ENCODE measurements at places on chromosomes 2 and 18.

DNA sequence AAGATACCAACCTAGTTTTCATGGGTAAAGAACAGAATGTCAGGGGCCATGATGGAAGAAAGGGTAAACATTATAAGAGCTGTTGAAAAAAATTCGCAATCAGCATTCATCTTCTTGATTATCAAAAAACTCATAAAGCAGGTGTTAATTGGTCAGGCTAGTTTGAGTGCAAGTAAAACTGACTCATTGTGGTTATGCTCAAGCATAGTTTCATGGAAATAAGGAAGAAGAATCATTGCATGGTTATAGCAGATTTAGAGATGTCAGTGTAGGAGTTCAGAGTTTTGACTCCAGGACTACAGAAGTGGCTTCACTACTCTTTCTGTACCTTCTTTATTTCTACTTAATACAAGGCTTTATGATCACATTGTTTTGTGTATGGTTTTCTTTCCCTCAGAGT lies 26.9 kb upstream of the CDH19 start:
- ATAC-seq = no peak

- no peak for ATAC-seq
These were observed 175.7 kb downstream of the SOCS6 start for GRCh38 chr18:70464343-70465114.

DNA sequence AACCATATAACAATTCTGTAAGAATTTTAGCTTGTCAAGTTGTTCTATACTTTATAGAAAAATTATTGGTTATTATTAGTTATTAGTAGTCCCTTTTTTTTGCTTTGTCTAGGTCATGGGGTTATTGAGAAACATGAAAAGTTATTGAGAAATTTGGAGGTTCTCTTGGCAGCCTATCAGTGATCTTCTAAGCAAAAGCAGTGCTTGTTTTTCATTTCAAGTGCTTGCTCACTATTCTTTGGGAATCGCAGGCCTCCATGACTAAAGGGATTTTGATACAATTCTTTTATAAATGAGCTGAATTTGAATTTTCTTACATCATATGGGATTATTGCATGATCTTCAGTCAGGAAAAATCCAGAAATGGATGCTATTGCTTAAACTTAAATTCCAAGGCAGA lies 25.8 kb downstream of the PLEKHA3 start:
- no peak for ATAC-seq

- no peak for ATAC-seq
These were observed 1176.5 kb upstream of the TMEFF2 start for GRCh38 chr2:193371200-193371599.

- ATAC-seq = no peak
These were observed 34.4 kb upstream of the ADNP2 start for GRCh38 chr18:80074697-80075096.

DNA sequence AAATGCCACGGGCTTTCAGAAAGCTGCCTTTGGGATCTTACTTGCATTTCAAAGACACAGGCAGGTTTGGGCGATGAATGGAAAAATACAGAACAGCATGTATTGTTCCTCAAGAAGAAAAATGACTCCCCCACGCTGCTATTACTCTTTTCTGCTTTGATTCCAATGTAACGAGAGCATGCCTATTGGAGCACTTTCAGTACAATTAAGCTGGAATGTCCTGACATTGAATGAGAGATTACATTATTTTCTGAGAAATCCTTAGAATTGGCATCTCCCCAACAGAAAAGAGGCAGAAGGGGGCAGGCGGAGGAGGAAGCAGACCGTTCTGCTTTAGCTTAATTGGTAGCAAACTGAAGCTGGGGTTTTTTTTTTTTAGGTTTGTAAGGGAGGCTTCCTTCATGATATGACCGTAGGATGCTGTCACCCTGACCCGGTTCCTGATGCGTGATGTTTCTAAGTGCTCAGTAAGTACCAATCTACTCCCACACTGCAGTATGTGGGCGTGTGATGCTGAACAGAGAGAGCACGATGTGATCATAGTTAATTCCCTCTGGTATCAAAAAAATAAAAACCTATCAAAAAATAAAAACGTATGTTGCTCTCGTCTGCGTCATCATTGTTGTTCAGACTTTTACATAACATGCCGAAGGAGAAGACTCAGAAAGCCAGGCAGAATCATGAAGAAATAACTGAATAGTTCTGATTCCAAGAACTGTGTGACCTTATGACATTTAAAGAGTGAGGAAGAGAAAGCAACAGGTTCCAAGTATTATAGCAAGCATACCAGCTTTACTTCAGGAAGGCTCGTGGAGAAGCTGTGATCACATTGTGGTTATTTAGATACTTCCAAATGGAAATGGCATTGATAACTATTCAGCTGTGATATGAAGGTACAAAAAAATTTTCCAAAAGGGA lies 40.5 kb downstream of the LONRF2 start:
- peak; percentile 83 for ATAC-seq

DNA sequence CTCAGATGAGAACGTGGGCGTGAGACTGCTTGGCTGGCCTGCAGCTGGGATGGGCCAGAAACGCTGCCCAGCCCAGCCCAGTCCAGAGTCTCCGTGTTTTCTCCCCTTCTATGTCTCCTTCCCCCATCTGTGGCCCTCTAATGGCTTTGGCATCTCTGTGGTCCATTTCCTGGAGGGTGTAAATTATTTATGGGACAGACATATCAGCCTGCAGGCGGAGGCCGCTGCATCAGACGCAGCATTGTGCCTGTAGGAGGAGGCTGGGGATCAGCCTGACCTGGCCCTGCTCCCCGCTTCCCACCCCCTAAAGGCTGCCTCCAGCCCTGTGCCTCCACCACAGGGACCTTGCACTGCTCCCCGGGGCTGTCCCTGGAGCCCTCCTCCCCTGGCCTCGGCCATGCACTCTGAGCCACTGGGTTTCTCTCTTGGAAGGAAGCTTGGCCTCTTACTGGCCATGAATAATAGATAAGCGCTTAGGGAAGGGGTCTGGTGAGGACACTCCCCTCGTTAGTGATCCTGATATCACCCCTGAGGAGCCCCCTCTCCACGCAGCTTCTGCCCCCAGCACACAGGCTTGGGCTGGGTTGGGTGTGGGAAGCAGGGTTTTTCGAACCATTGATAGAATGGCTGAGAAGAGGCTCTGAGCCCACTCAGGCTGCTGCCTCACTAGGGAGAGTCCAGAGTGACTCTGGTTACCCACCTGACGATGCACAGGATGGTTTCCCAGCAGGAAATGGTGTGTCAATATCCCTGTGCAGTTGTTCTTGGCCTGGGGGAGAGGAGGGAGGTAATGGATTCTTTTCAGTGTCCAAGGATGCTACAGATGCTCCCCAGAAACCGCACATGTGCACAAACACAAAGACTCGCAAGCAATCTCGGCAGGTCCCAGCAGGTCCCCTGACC lies 185.5 kb downstream of the MYCN start:
- ATAC-seq = no peak

- peak; percentile 88 for ATAC-seq
These were observed 24.1 kb downstream of the MRPL35 start for GRCh38 chr2:86223140-86223926.

GRCh38 chr2:109080109-109080508 lies 48.9 kb upstream of the SH3RF3 start:
- no peak for ATAC-seq

DNA sequence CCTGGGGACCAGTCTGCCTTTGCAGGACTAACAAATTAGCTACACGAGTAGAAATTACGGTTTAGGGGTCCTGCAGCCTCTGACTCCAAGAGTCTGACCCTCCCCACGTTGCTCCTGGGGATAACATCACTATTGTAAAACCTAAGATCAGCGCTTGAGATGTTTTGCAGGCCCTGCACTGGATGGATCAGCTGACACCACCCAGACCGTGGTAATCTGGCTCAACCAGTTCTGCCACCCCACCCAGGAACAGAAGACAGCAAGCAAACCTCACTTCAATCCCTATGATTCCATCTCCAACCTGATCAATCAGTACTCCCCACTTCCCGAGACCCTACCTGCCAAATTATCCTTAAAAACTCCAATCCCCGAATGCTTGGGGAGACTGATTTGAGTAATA lies 31.7 kb downstream of the NGEF start:
- no peak for ATAC-seq

DNA sequence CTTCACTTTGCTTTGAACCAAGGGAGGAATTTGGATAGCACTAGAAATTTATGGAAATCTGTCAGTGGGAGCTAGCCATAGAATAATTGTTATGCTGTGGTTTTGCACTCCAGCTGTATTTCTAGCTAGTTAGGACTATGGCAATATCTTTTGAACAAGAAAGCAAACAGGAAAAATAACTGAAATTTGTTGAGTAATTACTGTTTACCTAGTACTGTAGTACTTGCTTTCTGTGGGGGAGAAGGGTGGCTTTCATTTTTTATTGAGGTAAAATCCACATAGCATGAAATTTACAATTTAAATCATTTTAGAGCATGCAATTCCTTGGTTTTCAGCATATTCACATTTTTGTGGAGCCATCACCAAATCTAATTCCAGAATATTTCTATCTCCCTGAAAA lies 28.4 kb downstream of the MBD5 start:
- ATAC-seq = no peak

GRCh38 chr2:200466425-200467418 lies 43.1 kb downstream of the KCTD18 start:
- ATAC-seq = peak; percentile 94

GRCh38 chr2:154484338-154485099 lies 214.0 kb upstream of the KCNJ3 start:
- no peak for ATAC-seq

- no peak for ATAC-seq
These were observed 1485.4 kb upstream of the CELF4 start for GRCh38 chr18:39051013-39051412.

- ATAC-seq = no peak
These were observed 111.1 kb upstream of the RIOK3 start for GRCh38 chr18:23341983-23342382.

DNA sequence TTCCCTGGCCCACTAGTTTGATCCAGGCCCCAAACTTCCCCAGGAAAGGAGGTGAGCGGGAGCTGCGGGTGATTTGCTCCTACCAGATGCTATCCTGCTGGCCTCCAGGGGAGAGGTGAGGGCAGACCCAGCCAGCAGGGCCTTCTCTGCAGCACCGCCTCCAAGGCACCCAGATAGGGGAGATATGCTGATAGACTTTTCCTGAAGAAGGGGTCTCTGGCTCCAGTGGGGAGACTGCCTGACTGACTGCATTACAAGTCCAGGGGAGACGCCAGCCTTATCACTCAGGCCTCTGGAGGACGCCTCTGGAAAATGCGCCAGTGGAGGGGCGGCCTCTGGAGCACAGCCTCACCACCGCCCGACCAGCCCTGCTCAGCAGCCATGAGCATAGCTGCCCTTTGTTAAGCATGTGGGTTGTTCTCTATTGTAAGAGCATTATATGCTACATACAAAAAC lies 60.6 kb upstream of the SMAD7 start:
- ATAC-seq = no peak

DNA sequence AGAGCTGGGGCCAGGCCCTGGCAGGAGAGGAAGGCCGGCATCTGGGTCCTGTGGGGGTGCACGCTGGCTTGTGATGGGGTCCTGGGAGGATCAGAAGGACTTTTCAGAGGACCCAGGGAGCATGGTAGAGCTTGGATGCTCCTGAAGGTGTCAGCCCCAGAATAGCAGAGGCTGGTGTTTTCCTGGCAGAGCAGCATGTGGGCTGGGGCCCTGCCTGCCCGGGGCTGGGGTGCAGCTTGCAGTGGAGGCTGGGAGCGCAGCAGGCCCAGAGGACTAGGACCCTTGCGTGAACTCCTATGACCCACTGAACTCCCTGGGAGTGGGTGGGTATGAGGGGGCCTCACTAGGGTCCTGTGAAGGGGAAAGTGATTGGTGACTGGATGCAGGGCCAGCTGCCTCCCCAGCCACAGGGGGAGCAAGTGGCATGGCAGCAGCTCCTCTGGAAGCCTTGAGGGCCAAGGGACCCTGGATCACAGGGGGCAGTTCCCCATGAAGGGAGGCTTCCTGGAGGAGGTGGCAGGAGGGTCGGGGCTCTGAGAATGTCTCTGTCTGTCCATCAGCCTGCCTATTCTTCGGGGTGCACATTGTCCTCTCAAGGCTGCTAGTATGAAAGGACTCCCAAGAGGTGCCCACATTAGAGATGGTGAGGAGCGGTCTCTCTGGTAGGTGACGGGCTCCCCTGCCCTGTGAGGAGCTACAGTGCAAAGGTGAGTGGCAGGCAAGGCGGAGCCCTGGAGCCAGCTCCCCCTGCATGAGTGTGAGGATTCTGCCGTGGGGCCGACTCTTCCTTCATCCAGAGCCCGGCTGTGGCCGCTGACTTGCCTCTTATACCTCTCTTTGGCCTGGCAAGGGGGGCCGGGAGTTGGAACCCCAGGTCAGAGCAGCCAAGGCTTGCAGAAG lies 249.0 kb downstream of the DYSF start:
- ATAC-seq = no peak

GRCh38 chr18:57627488-57627887 lies 5.9 kb upstream of the NARS1 start:
- no peak for ATAC-seq

DNA sequence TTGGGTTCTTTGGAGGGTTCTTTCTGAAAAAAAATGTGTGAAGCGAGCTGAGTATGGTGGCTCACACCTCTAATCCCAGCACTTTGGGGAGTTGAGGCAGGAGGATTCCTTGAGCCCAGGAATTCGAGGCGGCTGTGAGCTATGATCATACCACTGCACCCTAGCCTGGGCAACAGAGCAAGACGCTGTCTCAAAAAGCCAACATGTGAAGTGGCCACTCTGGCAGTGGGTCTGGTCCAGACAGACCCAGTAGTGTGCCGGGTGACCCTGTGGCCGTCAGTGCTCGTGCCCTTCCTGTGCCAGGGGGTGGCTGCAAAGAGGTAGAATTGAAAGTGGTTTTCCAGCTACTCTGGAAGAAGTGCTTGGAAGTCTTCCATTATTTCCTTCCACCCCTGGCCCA lies 11.6 kb downstream of the KLF11 start:
- no peak for ATAC-seq

DNA sequence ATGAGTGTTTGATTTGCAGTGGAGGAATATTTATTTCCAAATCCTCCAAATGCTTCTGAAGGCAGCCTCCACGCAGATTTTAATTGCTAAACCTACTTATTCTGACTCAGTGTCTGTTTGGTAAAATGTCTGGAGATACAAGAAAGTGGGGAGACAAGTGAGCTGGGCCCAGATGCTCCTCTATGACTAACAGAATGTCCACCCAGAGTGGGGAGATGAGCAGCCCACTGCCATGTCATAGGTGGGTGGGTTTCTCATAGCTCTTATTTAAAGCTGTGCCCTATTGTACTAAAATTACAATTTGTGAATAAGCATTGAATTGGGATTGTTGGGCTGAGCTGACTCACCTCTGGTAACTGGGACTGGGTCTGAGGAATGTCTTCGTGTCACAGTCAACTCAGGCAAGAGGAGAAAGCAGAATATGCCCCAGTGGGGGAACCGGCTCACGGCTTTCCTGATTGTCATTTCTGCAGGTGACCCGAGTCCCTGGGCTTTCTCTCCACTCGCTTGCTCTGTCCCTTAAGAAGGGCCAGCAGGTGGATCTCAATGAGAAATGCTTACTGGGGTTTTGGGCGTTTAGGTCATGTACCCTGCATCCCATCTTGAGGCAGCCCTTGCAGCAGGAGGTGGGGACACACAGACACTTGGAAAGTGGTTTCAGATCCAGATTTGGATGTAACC lies 116.3 kb upstream of the SPRED2 start:
- ATAC-seq = no peak
